Kidney capillary endothelial cell (primary cell): ENCODE measurements at places on chromosomes 12 and 14.

DNA sequence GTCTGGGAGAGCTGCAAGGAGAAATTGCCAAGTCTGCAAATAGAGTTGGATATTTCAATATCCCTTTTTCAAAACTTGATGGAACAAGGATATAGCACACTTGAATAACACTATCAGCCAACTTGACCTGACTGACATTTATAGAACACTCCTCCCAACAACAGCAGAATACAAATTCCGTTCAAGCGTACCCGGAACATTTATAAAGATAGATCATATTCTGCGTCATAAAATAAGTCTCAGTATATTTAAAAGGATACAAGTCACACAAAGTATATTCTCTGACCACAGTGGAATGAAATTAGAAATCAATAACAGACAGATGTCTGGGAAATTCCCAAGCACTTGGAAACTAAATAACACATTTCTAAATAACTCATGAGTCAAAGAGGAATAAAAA is 29.0 kb upstream of the MEG3 start:
- no peak for DNase-seq

GRCh38 chr12:69101505-69101904 is 137.9 kb upstream of the CPSF6 start:
- no peak for DNase-seq

GRCh38 chr14:85416771-85417170 is 113.2 kb upstream of the FLRT2 start:
- peak; percentile 82 for DNase-seq

GRCh38 chr12:15592934-15593333 is 196.3 kb downstream of the EPS8 start:
- DNase-seq, result no peak

DNA sequence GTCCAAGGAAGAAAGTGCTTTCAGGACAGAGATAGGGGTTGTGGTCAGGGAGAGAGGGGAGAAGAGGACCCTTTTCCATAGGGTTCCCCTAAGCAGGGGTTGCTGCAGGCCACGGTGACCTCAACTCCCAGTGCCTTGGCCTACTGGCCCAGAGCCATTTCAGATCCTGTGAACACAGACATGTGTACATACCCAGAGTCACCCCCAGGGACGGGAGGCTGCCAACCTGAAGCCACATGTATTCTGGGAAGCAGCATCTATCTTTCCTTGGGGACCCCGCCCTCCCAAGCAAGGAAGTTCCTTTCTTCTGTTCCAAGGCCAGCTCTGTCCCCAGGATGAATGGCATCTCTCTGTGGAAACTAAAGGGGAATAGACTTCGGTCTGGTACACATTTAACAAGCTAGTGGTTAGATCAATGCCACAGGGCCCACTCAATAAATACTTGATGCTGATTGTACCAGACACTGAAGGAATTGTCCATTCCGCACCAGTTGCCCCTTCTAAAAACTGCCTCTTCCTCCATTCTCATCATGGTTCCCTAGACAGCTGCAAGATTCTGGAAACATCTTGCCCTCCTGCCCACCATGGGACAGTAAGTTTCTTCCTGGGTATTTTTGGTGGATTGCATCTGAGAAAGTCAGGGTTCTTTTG is 25.2 kb upstream of the DGLUCY start:
- no peak for DNase-seq

DNA sequence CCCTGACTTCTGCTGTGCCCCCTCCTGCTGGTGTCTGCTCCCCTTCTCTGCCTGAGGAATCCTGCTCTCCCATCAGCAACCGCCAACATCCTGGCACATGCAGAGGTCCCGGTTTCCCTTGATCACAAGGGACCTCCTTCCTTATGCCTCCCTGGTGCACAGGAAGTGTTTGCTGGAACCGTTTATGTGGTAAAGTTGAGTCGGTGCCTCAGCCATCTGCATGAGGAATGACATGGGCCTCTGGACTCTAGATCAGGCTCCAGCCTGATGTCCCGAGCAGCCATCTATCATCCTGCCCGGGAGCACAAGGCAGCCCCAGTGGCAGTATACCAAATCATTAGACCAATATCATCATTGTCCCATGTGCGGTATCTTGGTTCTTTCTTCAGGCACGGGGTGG is 90.4 kb downstream of the BORCS5 start:
- peak; percentile 19 for DNase-seq

- DNase-seq, result no peak
These were observed 21.2 kb downstream of the ZFYVE21 start for GRCh38 chr14:103736546-103737431.

GRCh38 chr12:66199141-66199540 is 10.1 kb downstream of the IRAK3 start:
- DNase-seq, result no peak

- no peak for DNase-seq
These were observed 34.6 kb downstream of the ADGRD1 start for GRCh38 chr12:130988261-130988660.

DNA sequence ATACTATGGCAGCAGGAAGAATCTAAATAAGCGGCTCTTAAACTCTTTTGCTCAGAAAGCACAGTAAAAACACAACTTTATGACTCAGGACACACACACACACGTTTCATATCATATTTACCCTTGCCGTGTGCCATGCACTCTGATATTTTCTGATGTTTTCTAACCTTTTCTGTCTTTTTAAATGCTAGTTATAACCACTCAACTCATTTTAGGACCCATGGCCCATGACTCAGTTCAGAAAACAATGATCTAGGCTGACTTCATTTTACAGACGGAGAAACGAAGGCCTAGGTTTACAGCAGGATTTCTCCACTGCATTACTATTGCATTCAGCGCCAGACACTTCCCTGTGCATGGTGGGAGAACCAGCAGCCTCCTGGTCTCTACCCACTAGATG is 9.1 kb downstream of the VWF start:
- DNase-seq, result no peak

DNA sequence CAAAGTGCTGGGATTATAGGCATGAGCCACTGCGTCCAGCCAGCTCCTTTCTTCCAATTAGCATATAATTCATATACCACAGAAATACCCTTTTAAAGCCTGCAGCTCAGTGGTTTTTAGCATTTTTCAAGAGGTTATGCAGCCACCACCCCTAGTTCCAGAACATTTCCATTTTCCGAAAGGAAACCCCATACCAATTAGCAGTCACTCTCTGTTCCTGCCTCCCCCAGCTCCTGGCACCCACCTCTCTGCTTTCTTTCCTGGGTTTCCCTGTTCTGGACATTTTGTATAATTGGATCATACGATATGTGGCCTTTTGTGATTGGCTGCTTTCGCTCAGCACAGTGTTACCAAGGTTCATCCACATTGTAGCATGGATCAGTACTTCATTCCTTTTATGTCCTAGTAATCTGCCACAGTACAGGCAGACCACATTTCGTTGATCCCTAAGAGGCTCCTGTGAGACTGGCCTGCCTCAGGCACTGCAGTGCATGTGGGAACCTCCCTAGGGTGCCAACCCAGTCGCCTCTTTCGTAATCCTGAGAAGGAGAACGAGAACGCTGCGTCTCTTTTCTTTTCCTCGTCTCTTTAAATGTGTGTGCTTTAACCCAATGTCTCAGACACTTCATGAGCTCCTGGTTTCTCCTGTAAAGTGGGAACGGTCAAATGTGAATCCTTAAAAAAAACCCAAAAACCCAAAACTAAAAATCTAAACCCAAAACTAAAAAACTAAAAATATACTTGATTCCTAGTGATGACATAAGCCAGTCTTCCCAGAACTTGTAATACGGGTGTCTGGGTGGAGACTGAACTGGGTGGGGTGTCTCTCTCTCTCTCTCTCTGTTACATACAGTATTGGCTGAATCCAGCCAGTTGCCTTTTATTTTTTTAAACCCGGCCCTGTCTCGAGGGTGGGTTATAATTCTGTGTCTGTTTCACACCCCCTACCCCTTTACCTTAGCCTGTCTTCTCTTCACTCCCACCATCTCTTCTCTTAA is 14.7 kb downstream of the AACS start:
- DNase-seq, result no peak

DNA sequence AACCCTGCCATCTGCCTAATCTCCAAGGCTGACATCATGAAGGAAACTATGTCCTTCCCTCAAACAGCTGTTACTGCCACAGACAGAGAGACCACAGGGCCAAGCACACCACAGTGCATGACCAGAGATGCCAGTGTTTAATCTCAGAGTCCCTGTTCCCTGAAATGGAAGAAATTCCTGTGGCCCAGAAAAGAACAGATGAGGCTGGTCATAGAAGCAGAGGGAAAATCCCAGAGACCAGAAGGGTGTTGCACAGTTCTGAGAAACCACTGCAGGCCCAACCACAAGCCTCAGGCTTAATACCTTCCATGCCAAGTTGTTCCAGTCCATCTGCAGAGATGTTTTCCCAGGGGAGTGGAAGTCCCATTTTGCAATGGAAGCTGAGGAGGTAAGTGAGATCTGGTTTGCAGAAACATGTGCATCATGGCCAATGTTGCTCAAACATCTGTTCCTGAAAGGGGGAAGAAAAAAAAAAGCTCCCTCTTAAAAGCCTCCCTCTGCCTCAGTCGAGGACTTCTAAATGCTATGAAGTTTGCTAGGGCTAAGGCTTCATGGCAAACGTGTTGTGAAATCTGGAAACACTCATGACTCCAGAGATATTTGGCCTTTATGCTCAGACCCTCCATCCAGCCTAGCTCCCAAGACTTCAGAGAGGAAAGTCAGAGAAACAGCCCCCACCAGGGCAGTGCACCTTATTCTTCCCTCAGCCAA is 98.6 kb downstream of the SCARB1 start:
- DNase-seq, result no peak
